ENCODE measurements at places on chromosomes 5 and 9. TPM values are rescaled to one million over a fixed set of nuclear protein-coding genes. Genes with fewer than 3 reads are reported as not detected.
A peak's percentile ranks its signal among the peaks of the same experiment; 100 is the strongest.

CEL gene
- total RNA-seq, result 6.0 TPM

CDC20B gene
- total RNA-seq, result not detected

CARD19 gene
- 46.5 TPM for total RNA-seq

ANKRD55 gene
- total RNA-seq, result 0.23 TPM

GRCh38 chr5:132056610-132057497 lies 3.6 kb upstream of the IL3 start:
- no peak overlapping the region for H3K27ac ChIP-seq
- H3K4me3 ChIP-seq, result no peak overlapping the region
- no peaks in the 10 kb centered on the region for H3K27me3 ChIP-seq
- H3K36me3 ChIP-seq, result no peaks in the 10 kb centered on the region
- DNase-seq, result peak; percentile 52
- H3K4me1 ChIP-seq, result no peaks in the 10 kb centered on the region

- H3K27ac ChIP-seq, result peak overlapping the region; percentile 84
- H3K36me3 ChIP-seq, result peaks cover 6% of the 10 kb centered on the region
- H3K4me3 ChIP-seq, result no peak overlapping the region
- no peaks in the 10 kb centered on the region for H3K27me3 ChIP-seq
- peak; percentile 95 for DNase-seq
These were observed 6.1 kb downstream of the NOTCH1 start for GRCh38 chr9:136539427-136540421.

GRCh38 chr9:109861918-109862317 lies 81.9 kb downstream of the PALM2AKAP2 start:
- H3K36me3 ChIP-seq, result no peaks in the 10 kb centered on the region
- no peak for DNase-seq
- peaks cover 16% of the 10 kb centered on the region for H3K4me1 ChIP-seq
- peak overlapping the region; percentile 54 for H3K27ac ChIP-seq

Data from suprapubic skin (tissue), 4 donors.